Central memory CD4-positive, alpha-beta T cell (primary cell): ENCODE measurements at places on chromosomes 3 and 15.
A peak's percentile ranks its signal among the peaks of the same experiment; 100 is the strongest.

DNA sequence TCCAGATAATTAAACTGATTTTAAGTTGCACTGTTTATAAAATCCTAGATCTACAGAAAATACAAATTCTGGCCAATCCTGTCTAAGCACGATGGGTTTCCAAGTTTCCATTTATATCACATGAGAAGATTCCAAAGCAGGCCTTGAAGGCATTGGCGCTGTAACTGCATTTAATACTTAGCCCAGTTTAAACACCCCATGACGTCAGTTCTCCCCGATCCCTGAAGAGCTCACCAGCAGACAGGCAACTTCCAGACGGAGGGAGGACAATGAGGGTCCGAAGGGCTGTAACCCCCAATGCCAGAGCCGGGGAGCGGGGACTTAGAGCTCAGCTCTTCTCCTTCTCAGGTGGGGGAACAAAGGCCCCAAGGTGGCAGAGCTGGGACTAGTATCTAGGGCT lies 117.3 kb downstream of the XXYLT1 start:
- DNase-seq: no peak

DNA sequence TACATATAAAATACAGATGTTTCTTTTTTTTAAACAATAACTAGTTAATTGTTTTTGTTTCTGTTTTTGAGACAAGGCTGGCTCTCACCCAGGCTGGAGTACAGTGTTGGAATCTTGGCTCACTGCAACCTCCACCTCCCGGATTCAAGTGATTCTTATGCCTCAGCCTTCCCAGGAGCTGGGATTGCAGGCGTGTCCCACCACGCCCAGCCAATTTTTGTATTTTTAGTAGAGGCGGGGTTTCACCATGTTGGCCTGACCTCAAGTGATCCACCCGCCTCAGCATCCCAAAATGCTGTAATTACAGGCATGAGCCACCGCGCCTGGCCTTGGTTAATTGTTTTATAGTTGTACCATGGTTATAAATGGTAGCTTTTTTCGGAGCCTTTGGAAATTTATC lies 72.3 kb downstream of the PIAS1 start:
- DNase-seq: no peak

DNA sequence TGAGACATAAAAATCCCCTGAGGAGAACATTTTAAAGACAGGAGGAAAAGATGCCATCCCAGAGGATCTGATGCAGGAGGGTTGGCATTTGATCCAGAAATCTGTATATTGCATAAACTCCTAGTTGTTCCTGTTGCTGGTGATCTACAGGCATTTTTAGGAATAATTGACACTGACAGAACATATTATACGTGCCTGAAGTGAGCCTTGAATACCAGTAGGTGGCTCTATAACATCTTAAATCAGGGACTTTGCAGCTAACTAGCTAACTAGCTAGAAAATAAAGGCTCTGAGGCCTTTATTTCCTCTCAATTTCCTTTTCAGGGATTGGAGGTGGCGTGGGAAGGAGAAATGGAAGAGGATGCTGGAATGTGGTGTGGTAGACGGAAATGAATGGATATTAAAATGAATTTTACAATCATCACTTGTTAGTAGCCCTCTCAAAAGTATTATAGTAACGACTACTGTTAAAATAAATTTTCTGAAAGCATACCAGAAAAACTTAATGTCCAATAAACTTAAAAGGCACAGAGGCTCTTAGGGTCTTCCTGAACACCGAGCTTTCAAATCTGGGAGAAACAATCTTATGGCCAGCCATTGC lies 73.8 kb upstream of the ZBED2 start:
- peak; percentile 52 for DNase-seq

DNA sequence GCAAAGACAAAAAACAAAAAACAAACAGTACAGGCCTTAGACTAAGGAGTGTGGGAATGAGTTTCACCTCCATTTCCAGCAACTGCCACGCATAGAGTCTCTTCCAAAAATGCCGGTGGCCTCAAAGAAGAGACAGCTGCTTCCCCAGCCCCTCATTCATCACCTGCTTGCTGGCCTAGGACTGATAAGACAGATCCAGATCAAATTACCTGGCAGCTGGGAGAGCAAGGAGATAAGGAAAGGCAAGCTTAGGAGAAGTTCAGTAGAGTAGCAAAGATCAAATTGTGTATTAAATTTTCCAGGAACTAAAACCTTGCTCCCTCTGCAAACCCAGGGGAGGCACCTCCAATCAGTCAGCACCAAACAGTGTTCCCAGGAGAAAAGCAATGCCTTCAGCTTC lies 325.8 kb upstream of the CTNNB1 start:
- DNase-seq: no peak

DNA sequence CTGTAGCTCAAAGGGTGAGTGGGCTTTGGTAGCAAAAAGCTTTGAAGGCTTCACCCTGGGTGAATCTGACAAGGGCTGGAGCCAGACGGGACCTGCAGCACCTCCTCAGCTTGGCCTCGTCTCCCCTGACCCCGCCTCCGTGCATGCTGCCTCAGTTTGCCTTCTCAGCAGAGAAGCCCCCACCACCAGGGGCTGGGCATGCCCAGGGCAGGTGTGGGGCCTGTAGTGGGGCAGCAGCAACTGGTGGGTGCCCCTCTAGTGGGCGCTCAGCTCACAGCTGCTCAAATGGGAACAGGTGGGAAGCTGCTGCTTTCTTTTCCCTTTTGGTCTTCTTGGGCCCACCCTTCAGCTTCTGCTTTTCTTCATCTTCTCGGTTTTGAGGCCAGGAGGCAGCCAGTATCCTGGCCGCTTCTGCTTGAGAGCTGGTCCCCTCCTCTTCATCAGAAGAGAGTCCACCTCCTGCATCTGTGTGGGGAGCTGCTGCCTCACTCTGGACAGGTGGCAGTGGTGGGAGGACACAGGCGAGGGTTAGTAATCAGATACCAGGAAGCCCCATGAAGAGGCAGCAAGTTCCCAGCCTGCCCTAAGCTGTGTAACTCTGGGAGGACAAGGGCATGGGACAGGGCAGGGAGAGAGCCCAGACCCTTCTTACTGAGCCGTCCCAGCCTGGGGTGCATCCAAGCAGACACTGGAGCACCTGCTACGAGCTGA lies 21.0 kb downstream of the TMEM43 start:
- no peak for DNase-seq

DNA sequence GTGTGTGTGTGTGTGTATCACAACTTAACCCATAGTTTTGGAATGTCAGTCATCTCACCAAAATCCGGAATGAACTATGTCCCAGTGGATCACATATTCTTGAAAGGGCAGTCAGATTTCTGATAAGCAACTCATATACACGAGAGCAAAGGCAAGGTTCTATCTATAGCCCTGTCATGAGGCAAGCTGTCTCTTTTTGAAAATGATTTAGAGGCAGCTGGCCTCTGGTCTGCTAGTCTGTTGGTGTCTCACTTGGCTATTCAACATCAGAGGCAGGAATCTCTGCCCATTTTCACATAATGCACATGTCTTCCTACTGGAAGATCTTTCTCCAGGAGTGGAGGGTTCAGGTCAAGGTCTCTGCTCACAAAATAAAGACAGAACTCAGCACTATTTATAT lies 79.8 kb downstream of the CNTN6 start:
- no peak for DNase-seq

DNA sequence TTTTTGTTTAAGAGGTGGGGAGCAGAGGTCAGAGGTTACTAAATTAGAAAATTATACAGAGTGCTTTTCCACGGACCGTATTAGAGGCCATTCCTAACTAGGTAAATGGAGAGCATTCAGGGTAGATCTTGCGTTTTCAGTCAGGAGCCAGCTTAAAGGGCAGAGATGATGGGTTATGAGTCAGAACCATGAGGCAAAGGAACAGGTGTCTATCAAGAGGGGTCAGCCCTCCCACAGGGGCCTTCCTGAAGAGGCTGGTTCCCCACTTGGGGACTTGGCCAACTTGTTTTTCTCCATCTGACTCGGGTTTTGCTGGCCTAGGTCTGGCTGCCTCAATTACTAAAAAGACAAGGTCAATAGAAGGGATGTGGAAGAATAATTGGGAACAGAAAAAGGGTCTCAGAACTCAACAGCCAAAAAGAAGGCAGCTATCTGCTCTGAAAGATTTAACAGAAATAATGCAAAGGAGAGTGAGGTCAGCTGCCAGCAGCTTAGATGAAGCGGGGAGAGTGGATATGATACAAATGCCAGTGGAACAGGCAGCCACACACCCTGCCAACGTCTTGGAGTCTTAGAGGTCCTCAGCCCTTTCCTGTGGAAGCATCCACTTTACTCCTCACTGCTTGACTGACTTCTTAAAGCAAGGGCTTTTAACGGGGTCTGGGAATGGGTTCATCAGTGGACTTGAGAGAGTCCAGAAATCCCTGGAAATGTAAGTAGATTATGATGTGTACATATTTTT lies 17.6 kb downstream of the MTMR14 start:
- no peak for DNase-seq

DNA sequence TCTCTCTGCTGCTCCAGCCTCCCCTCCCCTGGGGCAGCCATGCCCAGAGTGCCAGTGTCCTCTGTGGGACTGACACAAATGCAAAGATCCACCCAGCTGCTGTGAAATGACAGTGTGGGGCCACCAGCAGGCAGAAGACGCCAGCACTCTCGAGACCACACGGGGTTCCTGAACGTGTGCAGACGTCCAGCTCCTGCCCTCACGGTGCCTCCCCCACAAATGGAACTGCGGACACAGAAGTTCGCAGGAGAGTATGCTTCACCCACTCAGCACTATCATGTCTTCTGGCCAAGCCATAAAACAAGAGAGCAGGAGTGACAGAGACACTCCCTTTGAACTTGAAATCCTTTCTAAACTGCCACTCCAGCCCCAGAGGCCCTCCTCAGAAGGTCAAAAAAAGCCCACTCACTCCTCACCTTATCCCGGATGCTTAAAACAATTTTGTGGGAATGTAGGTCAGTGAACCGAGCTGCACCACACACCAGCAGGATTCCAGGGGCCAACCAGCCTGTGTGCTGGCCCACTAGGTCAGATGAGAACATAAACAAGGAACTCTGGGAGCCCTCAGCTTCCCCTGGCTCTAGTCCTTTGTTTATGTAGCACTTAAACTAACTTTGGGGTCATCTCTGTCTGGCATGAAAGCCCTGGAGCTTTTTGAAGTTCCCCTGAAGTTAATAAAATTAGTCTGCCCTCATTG lies 112.6 kb downstream of the DNAJB8 start:
- no peak for DNase-seq

GRCh38 chr15:31401282-31401681 lies 74.6 kb downstream of the KLF13 start:
- DNase-seq: no peak

DNA sequence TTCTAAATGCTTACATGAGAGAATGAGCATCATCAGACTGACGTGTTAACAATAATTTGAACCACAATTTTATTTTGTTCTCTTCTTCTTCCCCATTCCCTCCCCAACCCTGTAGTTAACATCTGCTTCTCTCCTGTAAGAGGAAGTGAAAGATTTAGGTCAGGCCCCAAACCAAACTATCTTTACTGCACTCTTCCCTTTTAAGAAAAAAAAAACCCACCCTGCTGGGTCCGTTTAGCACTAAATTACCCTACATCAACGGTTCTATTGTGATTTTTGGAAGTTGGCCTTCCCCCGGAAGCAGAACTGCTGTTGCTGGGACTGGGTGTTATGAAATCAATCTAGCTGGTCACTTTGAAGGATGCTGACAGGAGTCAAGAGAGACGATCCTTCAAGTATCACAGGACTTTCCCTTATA lies 49.4 kb downstream of the NFKBIZ start:
- DNase-seq: no peak

DNA sequence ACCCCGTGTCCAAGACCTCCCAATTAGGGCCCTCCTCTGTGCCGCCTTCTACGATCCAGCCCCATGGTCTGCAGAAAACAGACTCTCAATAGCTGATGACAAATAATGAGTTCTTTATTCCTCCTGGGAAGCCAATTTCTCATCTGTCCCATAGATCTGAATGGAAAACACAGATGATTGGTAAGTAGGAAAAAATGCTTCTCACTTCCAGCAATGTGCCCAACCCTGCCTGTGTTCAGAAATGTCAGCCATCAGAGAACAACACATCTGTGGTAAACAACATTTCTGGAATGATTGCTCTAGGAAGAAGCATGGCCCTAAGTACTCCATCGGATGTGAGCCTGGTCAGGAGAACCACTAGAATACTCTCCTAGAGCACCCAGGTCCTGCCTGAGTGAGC lies 240.5 kb upstream of the HES1 start:
- DNase-seq: no peak

- no peak for DNase-seq
Measured at GRCh38 chr3:159346271-159346903, 544.5 kb downstream of the MFSD1 start.

GRCh38 chr15:89877083-89877425 lies 16.7 kb downstream of the AP3S2 start:
- no peak for DNase-seq

- no peak for DNase-seq
Measured at GRCh38 chr3:46882377-46883053, 5.0 kb downstream of the PTH1R start.

GRCh38 chr15:26766262-26766661 lies 6.6 kb downstream of the GABRB3 start:
- no peak for DNase-seq

- no peak for DNase-seq
Measured at GRCh38 chr15:75062706-75063105, 39.3 kb downstream of the PPCDC start.

DNA sequence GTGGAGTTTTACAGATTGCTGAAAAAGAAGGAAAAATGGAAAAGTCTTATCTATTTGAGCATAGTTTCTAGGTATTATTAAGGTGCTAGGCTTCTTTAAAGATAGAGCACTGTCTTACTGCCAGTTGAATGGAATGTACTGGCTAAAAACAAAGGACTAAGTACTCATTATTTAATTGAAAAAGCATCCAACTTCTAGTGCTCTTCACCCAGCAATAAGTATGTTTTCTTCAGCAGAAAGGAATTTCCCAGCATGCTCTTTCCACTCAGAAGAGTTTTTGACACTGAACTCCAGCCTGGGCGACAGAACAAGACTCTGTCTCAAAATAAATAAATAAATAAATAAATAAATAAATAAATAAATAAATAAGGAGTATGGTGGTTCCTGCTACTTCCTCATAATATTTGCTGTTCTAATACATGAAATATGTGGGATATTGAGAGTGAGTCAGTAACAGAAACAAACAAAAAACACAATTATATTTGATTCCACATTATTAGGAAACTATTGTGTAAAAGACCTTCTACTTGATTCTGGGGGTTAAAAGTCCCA lies 70.6 kb downstream of the ATP13A4 start:
- no peak for DNase-seq

- DNase-seq: no peak
Measured at GRCh38 chr3:25547103-25547502, 117.6 kb downstream of the TOP2B start.

- DNase-seq: no peak
Measured at GRCh38 chr3:50318615-50319014, 3.9 kb downstream of the HYAL2 start.

GRCh38 chr3:127291611-127292010 lies 3.8 kb upstream of the PRR20G start:
- DNase-seq: no peak

GRCh38 chr15:40838756-40839155 lies 5.1 kb upstream of the SPINT1 start:
- no peak for DNase-seq

DNA sequence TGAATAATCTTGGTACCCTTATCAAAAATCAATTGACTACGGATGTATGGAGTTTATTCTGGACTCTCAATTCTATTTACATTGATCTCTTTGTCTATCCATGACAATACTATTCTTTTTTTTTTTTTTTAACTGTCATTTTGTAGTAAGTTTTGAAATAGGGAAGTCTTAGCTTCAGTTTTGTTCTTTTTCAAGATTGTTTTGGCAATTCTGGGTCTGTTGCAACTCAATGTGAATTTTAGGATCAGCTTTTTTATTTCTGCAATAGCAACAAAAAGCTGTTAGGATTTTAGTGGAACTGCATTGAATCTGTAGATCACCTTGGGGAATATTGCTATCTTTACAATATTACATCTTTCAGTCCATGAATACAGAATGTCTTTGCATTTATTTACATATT lies 21.4 kb downstream of the BTLA start:
- DNase-seq: no peak

- DNase-seq: no peak
Measured at GRCh38 chr15:72511536-72511935, 37.4 kb downstream of the ARIH1 start.
